Esophagus muscularis mucosa (tissue), 4 donors: ENCODE measurements at places on chromosomes 5 and 9. TPM values are rescaled to one million over a fixed set of nuclear protein-coding genes. Genes with fewer than 3 reads are reported as not detected.
A peak's percentile ranks its signal among the peaks of the same experiment; 100 is the strongest.

GRCh38 chr5:153476767-153477166 is 13.7 kb upstream of the GRIA1 start:
- no peak overlapping the region for H3K27ac ChIP-seq
- no peaks in the 10 kb centered on the region for H3K36me3 ChIP-seq
- H3K27me3 ChIP-seq: no peaks in the 10 kb centered on the region
- DNase-seq: peak; percentile 60
- no peaks in the 10 kb centered on the region for H3K4me1 ChIP-seq
- no peak overlapping the region for H3K4me3 ChIP-seq

GRCh38 chr5:16659536-16659935 is 42.7 kb upstream of the RETREG1 start:
- no peak overlapping the region for H3K4me3 ChIP-seq
- H3K36me3 ChIP-seq: no peaks in the 10 kb centered on the region
- DNase-seq: no peak
- H3K27ac ChIP-seq: no peak overlapping the region
- H3K27me3 ChIP-seq: no peaks in the 10 kb centered on the region
- H3K4me1 ChIP-seq: no peaks in the 10 kb centered on the region

DNA sequence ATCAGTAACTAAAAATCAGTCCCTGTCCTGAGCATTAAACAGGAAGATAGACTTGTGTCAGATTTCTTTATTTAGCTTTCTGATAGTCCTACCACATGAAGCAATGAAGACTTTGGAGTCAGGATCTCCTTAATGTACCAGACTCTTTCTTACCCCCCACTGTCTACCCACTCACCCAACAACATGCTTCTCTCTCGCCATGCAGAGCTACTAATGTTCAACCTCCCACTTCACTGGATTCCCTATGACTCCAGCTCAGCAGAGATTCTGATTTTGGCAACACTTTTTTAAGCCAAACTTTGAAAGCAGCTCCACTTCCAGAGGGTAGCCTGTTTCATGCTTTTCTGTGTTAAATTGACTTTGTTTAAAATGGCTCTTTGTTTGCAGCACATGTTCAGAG is 50.8 kb downstream of the GPR21 start:
- H3K27me3 ChIP-seq: no peaks in the 10 kb centered on the region
- H3K4me1 ChIP-seq: no peaks in the 10 kb centered on the region
- H3K36me3 ChIP-seq: peaks cover 33% of the 10 kb centered on the region
- peak; percentile 37 for DNase-seq

Gene LHX6
- 3.3 TPM for total RNA-seq

DNA sequence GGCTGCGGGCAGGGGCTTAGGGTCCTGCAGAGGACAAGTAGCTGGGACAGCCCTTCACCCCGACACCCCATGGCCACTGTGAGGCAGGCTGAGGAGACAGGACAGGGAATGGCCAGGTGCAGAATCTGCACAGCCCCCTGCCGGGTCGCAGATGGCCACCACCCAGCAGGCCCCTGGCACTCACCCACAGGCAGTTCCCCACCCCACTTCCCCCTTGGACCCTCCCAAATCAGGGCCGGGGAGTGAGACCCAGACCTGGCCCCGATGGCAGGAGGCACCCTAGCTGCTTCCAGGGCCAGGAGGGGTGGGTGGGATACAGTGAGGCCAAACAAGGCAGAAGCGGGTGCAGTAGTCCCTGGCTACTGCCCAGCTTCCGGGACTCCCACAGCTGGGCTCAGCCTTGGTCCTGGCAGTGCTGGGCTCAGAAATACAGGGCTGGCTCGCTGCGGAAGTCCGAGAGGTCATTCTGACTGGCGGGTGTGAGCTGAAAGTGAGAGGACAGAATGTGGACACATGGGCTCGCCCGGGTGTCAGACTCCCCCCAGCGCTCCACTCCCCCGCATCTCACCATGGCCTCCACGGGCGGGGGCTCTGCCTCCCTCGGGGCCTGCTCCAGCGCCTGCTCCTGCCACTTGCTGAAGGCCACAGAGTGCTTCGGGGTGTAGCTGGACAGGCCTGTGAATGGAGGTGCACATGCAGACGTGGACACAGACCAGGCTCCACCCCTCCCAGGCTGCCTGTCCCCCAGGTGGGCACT is 3.4 kb downstream of the SSNA1 start:
- H3K36me3 ChIP-seq: peaks cover 11% of the 10 kb centered on the region
- H3K4me1 ChIP-seq: peaks cover 56% of the 10 kb centered on the region
- DNase-seq: no peak
- H3K4me3 ChIP-seq: no peak overlapping the region
- H3K27me3 ChIP-seq: no peaks in the 10 kb centered on the region

Gene TMEM215
- 0.06 TPM for total RNA-seq

DNA sequence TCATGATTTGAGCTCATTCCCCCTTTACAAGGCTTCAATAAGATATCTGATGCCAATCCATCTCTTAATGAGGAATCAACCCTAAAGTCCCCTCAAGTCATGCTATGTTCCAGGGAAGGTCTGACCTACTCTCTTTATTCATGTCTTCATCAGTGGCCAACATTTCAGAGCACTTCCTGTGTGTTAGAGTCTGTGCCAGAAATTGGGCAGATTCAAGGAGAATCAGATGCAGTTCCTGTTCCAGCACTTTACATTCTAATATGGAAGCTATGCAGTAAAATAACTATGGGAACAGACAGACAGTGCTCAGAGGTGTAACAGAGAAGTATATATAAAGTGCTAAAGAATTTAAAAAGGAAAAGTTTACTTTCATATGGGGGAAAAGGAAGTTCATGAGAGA is 193.4 kb upstream of the NR4A3 start:
- no peak overlapping the region for H3K4me3 ChIP-seq
- no peaks in the 10 kb centered on the region for H3K36me3 ChIP-seq
- H3K27ac ChIP-seq: no peak overlapping the region

- no peak for DNase-seq
- H3K27ac ChIP-seq: no peak overlapping the region
- no peak overlapping the region for H3K4me3 ChIP-seq
- H3K27me3 ChIP-seq: no peaks in the 10 kb centered on the region
- H3K4me1 ChIP-seq: no peaks in the 10 kb centered on the region
These were observed 127.8 kb upstream of the PAM start for GRCh38 chr5:102627315-102627714.

Gene AGXT2
- not detected for total RNA-seq

GRCh38 chr9:116243708-116244107 is 90.1 kb downstream of the PAPPA start:
- H3K27me3 ChIP-seq: no peaks in the 10 kb centered on the region
- no peak overlapping the region for H3K4me3 ChIP-seq
- H3K4me1 ChIP-seq: no peaks in the 10 kb centered on the region
- no peak overlapping the region for H3K27ac ChIP-seq
- DNase-seq: no peak
- no peaks in the 10 kb centered on the region for H3K36me3 ChIP-seq

Gene PCDHA10
- total RNA-seq: 0.33 TPM

GRCh38 chr9:111897601-111898137 is 1.1 kb downstream of the UGCG start:
- no peak for DNase-seq
- H3K27me3 ChIP-seq: no peaks in the 10 kb centered on the region
- H3K27ac ChIP-seq: peak overlapping the region; percentile 94
- H3K4me1 ChIP-seq: peaks cover 56% of the 10 kb centered on the region
- H3K36me3 ChIP-seq: no peaks in the 10 kb centered on the region

DNA sequence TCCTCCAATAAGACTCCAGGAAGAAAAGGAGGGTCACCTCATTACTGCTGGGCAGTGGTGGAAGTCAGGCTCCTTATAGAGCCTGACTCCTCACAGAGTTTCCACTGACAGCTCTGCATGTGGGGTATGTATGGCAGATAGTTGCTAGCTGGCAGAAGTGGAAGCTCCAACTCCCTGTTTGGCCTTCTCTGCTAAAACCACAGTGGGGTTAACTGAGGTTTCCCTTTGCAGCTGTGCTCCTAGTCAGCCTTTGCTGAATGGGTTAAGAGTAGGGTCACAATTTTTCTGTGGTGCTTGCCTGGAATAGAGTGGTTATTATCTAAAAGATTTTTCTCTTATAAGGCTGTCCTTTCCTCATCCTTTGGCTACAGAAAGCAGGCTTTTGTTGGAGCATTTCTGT is 327.5 kb downstream of the FBXL17 start:
- peaks cover 7% of the 10 kb centered on the region for H3K36me3 ChIP-seq
- DNase-seq: no peak
- H3K4me3 ChIP-seq: no peak overlapping the region
- H3K4me1 ChIP-seq: no peaks in the 10 kb centered on the region
- H3K27ac ChIP-seq: no peak overlapping the region

GRCh38 chr9:16824545-16825330 is 45.7 kb downstream of the BNC2 start:
- peak overlapping the region; percentile 59 for H3K27ac ChIP-seq
- H3K27me3 ChIP-seq: no peaks in the 10 kb centered on the region
- DNase-seq: no peak
- no peak overlapping the region for H3K4me3 ChIP-seq
- no peaks in the 10 kb centered on the region for H3K36me3 ChIP-seq

GRCh38 chr9:125066839-125067619 is 76.3 kb downstream of the SCAI start:
- DNase-seq: no peak
- H3K4me3 ChIP-seq: no peak overlapping the region
- H3K27ac ChIP-seq: peak overlapping the region; percentile 56
- no peaks in the 10 kb centered on the region for H3K36me3 ChIP-seq

DNA sequence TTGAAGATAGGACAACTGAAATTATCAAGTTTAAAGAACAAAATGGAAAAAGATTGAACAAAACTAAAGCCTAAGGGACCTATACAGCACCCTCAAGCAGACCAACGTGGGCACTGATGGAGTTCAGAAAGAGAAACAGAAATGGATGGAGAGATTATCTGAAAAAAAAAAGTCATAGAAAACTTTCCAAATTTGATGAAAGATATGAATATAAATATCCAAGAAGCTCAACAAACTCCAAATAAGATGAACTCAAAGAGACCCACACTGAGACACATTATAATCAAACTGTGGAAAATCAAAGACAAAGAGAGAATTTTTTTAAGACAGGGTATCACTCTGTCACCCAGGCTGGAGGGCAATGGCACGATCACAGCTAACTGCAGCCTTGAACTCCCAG is 128.6 kb upstream of the PUM3 start:
- no peak overlapping the region for H3K27ac ChIP-seq
- H3K4me1 ChIP-seq: no peaks in the 10 kb centered on the region
- H3K27me3 ChIP-seq: no peaks in the 10 kb centered on the region

- no peaks in the 10 kb centered on the region for H3K4me1 ChIP-seq
- no peak overlapping the region for H3K27ac ChIP-seq
- no peaks in the 10 kb centered on the region for H3K36me3 ChIP-seq
These were observed 29.8 kb upstream of the VCAN start for GRCh38 chr5:83441747-83442146.

DNA sequence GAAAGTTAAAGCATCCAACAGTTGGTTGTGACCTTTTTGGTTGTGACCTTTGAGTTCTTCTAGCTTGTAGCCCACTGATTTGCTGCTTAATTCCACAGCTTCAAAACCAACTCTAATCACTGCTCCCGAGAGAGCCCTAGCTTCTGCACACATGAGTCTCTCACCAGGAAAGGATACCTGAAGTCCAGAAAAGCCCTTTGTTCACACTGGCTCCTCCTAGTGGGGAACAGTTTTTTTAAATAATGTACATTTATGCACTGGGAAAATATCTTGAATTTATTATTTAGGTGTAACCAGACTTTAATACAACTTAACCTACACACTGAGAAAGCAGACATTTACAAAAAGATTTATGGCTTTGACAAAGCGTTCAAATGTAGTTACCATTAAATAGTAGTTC is 120.2 kb upstream of the CCDC152 start:
- no peak for DNase-seq
- H3K4me3 ChIP-seq: no peak overlapping the region
- H3K36me3 ChIP-seq: no peaks in the 10 kb centered on the region
- no peak overlapping the region for H3K27ac ChIP-seq
- no peaks in the 10 kb centered on the region for H3K27me3 ChIP-seq
- no peaks in the 10 kb centered on the region for H3K4me1 ChIP-seq

DNA sequence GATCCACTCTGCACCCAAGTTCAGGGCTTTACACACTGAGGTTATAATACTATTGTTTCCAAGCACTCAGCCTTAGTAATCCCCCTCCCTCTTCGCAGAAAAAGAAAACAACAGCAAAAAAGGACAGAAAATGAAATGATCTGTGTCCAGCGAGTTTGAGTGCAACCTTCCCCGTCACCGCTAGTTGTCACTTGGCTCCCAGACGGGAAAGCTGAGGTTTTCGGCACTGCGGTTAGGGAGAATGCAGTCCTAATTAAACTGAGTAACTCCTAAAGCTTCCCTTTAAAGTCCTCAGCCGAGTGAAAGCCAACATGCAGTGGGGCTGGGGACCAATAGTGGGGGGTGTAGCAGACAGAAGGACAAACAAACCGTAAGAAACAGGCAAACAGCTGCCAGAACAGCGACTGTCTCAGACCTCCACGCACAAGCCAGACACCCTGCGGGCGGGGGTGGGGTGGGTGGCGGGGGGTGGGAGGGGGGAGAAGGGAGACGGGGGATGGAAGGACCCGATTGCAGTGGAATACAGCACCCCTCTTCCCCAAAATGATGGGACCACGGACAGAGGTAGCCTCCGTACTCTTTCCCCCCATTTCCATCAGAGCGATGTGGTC is 680 bp downstream of the GLRA1 start:
- no peak overlapping the region for H3K27ac ChIP-seq
- H3K36me3 ChIP-seq: no peaks in the 10 kb centered on the region
- H3K4me3 ChIP-seq: no peak overlapping the region
- H3K4me1 ChIP-seq: no peaks in the 10 kb centered on the region
